Fibroblast of lung (primary cell): ENCODE measurements at places on chromosomes 2 and 18. TPM values are rescaled to one million over a fixed set of nuclear protein-coding genes. Genes with fewer than 3 reads are reported as not detected.

DNA sequence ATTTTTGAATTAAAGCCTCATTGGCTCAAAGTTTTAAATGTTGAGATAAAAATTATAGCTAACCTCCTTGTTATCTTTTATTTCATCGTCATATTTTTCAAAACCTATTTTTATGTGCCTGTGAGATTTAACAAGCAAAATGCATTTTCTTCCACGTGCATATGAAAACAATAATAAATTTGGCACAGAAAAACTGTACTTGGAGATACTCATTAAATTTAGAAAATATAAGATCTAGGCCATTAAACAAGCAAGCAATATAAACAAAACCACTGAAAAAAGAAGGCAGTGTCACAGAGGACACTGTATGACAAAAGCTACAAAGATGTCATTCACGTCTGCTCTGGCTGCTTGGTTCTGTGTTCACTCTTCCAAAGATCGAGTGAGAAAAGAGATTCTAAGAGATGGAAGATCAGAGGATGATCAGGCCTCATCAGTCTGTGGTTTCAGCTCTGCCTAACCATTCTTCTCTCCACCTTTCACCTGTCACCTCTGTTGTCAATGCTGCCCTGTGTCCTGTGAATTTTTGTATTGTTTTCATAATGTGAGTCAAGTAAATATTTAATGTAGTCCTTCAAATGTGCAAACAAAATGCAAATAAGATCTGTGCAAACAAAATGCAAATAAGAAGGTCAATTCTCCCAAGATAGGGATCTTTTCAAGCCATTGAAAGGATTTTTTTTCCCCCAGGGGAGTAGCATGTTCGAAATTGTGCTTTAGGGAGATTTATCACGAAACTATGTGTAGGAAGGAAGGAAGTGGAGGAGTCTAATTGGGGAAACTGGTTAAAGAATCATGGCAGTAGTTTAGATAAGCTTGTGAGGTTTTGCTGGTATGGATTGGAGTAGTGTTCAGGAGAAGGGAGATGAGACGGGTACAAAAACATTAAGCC lies 138.7 kb upstream of the RBMS1 start:
- no peaks in the 10 kb centered on the region for H3K27me3 ChIP-seq
- no peak overlapping the region for H3K27ac ChIP-seq
- H3K36me3 ChIP-seq = no peaks in the 10 kb centered on the region
- H3K4me3 ChIP-seq = no peak overlapping the region

- H3K27me3 ChIP-seq = no peaks in the 10 kb centered on the region
- H3K27ac ChIP-seq = peak overlapping the region; percentile 84
- H3K36me3 ChIP-seq = peaks cover 8% of the 10 kb centered on the region
Observed at GRCh38 chr2:43224571-43225092, 1.8 kb downstream of the ZFP36L2 start.

DNA sequence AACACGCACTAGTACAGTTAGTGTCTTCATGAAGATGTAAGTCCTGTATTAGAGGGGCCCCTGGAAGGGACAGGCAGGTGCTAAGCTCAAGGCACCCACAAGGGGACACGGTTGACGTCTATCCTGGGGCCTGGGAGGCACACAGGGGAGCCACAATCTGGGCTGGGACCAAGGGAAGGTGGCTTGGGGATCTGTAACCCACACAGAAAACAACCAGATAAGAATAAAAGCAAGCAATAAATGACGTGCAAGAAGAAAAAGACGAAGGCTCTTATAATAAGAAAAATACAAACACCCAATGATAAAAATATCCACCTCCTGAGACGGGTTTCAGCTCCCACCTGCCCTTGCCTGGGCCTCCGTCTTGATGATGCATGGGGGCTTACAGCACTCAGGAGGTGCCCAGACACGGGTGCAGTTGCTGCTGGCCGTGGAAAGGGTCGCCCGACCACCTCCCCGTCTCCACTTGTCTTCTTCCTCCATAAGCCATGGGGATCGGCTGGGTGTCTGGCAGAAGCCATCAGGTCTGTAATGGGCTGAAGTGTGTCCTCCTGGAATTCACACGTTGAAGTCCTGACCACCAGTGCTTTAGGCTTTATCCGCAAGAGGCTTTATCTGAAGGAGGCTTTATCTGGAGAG lies 73.9 kb downstream of the TWIST2 start:
- H3K4me1 ChIP-seq = no peaks in the 10 kb centered on the region
- no peak for DNase-seq
- H3K27me3 ChIP-seq = no peaks in the 10 kb centered on the region
- no peaks in the 10 kb centered on the region for H3K36me3 ChIP-seq
- H3K4me3 ChIP-seq = no peak overlapping the region

- no peak overlapping the region for H3K4me3 ChIP-seq
- no peaks in the 10 kb centered on the region for H3K36me3 ChIP-seq
- H3K27ac ChIP-seq = peak overlapping the region; percentile 53
- H3K27me3 ChIP-seq = no peaks in the 10 kb centered on the region
- peak; percentile 87 for DNase-seq
Observed at GRCh38 chr18:42048158-42048557, 93.1 kb downstream of the PIK3C3 start.

DNA sequence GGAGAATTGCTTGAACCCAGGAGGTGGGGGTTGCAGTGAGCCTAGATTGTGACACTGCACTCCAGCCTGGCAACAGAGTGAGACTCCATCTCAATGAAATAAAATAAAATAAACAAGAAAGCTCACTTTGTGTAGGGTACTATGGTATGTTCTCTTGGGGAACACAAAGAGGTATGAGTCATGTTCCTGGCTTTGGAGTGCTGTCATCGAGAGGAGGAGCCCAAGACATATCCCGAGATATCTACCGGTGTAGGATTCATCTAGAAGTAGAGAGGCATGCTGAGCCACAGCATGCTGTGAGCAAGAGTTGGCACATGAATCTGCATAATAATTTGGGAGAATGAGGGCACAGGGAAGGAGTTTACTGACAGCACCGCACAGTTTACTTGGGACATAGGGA lies 244.9 kb upstream of the EPHA4 start:
- H3K36me3 ChIP-seq = no peaks in the 10 kb centered on the region
- no peaks in the 10 kb centered on the region for H3K4me1 ChIP-seq
- H3K27me3 ChIP-seq = no peaks in the 10 kb centered on the region
- no peak overlapping the region for H3K27ac ChIP-seq
- DNase-seq = peak; percentile 79

DNA sequence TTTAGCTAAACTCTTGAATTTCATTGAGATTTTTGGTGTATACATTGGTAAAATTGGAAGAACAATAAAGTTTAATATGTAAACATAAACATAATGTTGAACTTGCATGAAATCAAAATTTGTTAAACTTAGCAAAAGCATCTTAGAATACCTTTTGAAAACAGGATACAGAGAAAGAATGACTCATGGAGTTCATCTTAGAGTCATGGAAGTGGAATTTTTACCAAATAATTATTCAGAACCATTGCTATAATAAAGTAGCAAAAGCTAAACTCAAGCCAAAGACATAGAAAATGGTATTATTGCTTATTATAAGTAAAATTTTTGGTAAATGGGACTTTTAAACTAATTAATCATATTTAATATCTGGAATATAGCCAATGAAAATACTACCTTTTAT lies 841.6 kb upstream of the SLC39A10 start:
- H3K27me3 ChIP-seq = no peaks in the 10 kb centered on the region
- no peaks in the 10 kb centered on the region for H3K36me3 ChIP-seq
- no peak overlapping the region for H3K27ac ChIP-seq
- DNase-seq = no peak
- H3K4me3 ChIP-seq = no peak overlapping the region

GRCh38 chr18:59535055-59535454 lies 162.2 kb downstream of the CCBE1 start:
- no peaks in the 10 kb centered on the region for H3K4me1 ChIP-seq
- H3K4me3 ChIP-seq = no peak overlapping the region
- no peaks in the 10 kb centered on the region for H3K36me3 ChIP-seq

- DNase-seq = no peak
- no peaks in the 10 kb centered on the region for H3K36me3 ChIP-seq
- H3K4me3 ChIP-seq = no peak overlapping the region
- H3K27me3 ChIP-seq = no peaks in the 10 kb centered on the region
- no peaks in the 10 kb centered on the region for H3K4me1 ChIP-seq
Observed at GRCh38 chr2:138359532-138359931, 142.0 kb upstream of the SPOPL start.

GRCh38 chr2:199055336-199055735 lies 402.4 kb downstream of the SATB2 start:
- H3K36me3 ChIP-seq = no peaks in the 10 kb centered on the region
- no peaks in the 10 kb centered on the region for H3K4me1 ChIP-seq
- no peak overlapping the region for H3K4me3 ChIP-seq
- H3K27me3 ChIP-seq = no peaks in the 10 kb centered on the region
- no peak overlapping the region for H3K27ac ChIP-seq
- DNase-seq = no peak

DNA sequence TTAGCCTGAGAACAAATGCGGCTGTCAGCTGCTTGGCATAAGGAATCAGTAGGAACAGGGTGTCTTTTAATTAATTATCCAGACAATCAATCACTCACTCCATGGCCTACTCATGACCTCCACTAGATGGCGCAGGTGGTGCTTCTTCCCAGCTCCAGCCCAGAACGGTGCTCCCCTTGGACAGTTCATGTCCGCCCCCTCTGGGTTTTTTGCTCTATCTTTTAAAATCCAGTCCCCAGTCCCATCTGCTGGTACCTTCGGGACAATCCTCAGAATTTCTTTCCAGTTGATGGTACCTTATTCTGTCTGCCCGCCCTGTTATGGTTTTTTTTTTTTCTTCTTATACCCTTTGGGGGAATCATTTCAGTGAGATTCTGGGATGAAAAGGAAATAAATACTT lies 99.8 kb downstream of the CACNB4 start:
- H3K4me3 ChIP-seq = no peak overlapping the region
- no peaks in the 10 kb centered on the region for H3K4me1 ChIP-seq
- H3K27me3 ChIP-seq = no peaks in the 10 kb centered on the region
- no peaks in the 10 kb centered on the region for H3K36me3 ChIP-seq
- peak; percentile 37 for DNase-seq

GRCh38 chr2:163205589-163206254 lies 367.2 kb upstream of the KCNH7 start:
- no peaks in the 10 kb centered on the region for H3K36me3 ChIP-seq
- H3K4me1 ChIP-seq = no peaks in the 10 kb centered on the region
- no peaks in the 10 kb centered on the region for H3K27me3 ChIP-seq
- no peak overlapping the region for H3K27ac ChIP-seq
- no peak for DNase-seq

- H3K27me3 ChIP-seq = no peaks in the 10 kb centered on the region
- H3K4me3 ChIP-seq = no peak overlapping the region
- peak; percentile 13 for DNase-seq
- peak overlapping the region; percentile 18 for H3K27ac ChIP-seq
- H3K4me1 ChIP-seq = peaks cover 7% of the 10 kb centered on the region
- H3K36me3 ChIP-seq = no peaks in the 10 kb centered on the region
Observed at GRCh38 chr2:75241696-75242095, 42.4 kb upstream of the TACR1 start.

- no peak overlapping the region for H3K4me3 ChIP-seq
- H3K27ac ChIP-seq = no peak overlapping the region
Observed at GRCh38 chr2:45168711-45169338, 159.6 kb upstream of the SIX2 start.

- no peaks in the 10 kb centered on the region for H3K27me3 ChIP-seq
- no peak overlapping the region for H3K27ac ChIP-seq
- peak; percentile 20 for DNase-seq
- no peaks in the 10 kb centered on the region for H3K4me1 ChIP-seq
Observed at GRCh38 chr2:19261061-19261460, 97.4 kb downstream of the OSR1 start.

- no peak for DNase-seq
- no peak overlapping the region for H3K27ac ChIP-seq
- no peaks in the 10 kb centered on the region for H3K27me3 ChIP-seq
- H3K4me3 ChIP-seq = no peak overlapping the region
Observed at GRCh38 chr2:13524492-13524891, 807.8 kb downstream of the TRIB2 start.

DNA sequence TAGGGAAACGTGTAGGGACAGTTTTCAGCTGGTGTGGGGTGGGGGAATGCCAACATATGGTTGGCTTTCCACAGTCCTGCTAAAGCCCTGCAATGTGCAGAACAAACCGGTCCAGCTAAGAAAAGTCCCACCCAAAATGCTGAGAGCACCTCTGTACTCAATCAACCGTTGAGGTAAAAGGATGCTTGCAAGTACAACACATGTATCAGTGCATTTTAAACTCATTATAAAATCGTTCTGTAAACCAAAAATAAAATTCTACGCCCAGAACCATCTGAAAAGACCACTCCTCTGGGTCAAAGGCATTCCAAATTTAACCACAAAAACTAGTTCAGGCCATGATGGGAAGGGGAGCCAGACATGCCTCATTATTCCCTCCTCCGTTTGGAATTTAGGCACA lies 2.0 kb upstream of the TYMS start:
- no peak overlapping the region for H3K4me3 ChIP-seq
- H3K36me3 ChIP-seq = no peaks in the 10 kb centered on the region
- H3K27ac ChIP-seq = no peak overlapping the region
- H3K4me1 ChIP-seq = no peaks in the 10 kb centered on the region
- DNase-seq = no peak

DNA sequence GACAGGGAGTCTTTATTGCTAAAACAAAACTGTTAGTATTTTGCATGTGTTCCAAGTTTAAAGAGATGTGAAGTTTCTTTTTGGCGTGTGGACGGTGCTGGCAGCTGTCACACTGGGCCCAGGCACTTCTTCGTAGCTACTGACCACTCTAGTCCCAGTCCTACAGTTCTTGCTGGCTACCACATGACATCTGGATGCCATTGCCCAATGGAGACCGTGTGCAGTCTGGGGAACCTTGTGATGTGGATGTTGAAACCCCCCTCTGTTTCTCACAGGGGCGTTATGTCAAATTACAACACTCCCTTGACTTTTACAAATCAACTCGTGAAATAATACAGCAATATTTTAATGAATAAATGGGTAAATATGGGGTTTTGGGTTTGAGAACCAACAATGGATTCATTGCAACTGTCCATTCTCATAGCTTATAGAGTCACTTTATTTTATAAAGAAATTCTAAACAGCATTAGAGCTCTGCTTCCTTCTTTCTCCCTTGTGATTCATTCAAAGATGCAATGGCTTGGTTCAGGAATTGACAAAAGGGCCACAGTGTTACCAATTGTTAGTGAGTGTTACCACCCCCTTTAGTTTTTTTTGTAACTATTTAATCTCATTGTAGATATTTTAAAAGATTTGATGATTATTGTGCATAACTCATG lies 1.2 kb downstream of the GPD2 start:
- no peaks in the 10 kb centered on the region for H3K36me3 ChIP-seq
- no peaks in the 10 kb centered on the region for H3K27me3 ChIP-seq
- H3K27ac ChIP-seq = peak overlapping the region; percentile 95
- no peak for DNase-seq
- H3K4me1 ChIP-seq = peaks cover 7% of the 10 kb centered on the region

DNA sequence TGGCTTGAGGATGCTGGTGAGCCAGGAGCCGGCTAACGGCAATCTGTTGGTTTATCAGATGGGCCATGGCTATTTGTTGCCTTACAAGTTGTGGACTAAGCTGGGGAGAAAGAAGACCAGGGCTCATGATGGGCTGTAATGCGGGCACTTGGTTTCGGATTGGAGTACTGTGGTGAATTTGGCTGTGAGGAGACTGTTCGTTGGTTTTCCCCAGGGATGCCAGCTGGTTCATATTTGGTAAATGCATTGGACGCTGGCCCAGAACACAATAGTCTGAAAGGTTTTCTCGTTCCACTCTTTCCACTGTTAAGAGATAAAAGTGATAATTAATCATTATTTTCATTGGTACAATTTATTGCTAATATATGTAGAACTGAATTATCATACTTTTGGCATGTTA lies 108.9 kb downstream of the SATB2 start:
- H3K36me3 ChIP-seq = no peaks in the 10 kb centered on the region
- H3K27ac ChIP-seq = no peak overlapping the region
- DNase-seq = no peak
- no peak overlapping the region for H3K4me3 ChIP-seq
- H3K27me3 ChIP-seq = no peaks in the 10 kb centered on the region

The EVX2 gene
- total RNA-seq = not detected in 2 replicates

The TLX2 gene
- total RNA-seq = under 0.01 TPM in 1 of 2 replicates, not detected in the other

The ACTR1B gene
- 38.8 and 69.9 TPM in 2 replicates for total RNA-seq

The MYO7B gene
- under 0.01 TPM in 1 of 2 replicates, not detected in the other for total RNA-seq

The DSG4 gene
- not detected in 2 replicates for total RNA-seq
